Stimulated activated CD8-positive, alpha-beta memory T cell treated with anti-CD3 and anti-CD28 coated beads, Interleukin-7, amount 100 ng/mL, for 4 hours (primary cell): ENCODE measurements at places on chromosomes 12 and 14.

DNA sequence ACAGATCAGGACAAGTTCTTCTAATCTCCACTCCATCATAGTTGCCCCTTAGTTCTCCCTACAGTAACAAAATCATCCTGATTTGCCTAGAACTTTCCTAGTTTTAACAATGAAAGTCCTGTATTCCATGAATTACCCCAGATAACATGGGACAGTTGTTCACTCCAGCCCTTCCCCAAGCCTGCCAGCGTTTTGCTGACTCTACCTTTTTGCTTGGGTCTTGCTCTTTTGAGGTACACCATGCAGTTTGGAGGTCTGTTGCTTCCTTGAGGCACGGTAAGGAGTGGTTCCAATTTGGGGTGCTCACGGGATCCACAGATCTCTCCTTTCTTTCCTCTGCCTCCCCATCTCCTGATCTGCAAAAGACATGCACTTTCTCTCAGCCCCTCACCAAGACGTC is 61.6 kb upstream of the DYRK2 start:
- DNase-seq = no peak

DNA sequence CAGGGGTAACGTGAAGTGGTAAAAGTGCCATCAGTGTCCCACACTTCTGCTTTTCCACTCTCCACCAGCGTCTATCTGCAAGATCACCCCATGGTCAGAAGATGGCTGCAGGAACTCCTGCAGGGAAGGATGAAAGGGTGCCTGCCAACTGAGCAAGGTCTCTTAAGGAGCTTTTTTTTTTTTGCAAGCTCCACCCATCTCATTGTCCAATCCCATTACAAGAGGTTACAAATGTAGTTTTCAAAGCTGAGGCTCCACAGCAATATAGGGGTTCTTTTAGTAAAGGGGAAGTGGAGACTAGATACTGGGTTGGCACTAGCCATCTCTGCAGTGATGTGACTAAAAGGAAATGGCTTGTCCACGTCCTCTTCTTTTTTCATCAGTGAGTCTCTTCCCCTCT is 5.9 kb upstream of the BHLHE41 start:
- DNase-seq = no peak

DNA sequence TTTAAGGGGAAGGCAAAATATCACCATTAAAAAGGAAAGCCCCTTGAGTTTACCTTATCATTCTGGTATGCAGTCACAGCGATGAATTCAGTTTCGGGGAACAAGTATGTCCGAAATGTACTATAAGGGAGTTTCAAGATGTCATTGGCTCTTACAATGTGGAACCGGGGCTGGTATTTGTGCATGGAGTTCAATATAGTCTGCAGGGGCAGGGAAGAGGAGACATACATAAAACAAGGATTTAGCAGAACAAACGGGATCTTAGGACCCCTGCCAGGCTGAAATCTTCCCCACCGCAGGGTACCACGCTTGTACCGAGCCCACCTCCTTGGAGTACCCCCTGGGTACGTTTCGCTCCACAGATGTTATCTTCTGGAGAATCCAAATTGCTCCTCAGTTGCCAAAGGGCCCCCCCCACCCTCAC is 4.5 kb downstream of the TBX3 start:
- no peak for DNase-seq

- DNase-seq = no peak
Measured at GRCh38 chr12:5173511-5174011, 129.9 kb downstream of the KCNA5 start.

GRCh38 chr12:18439541-18439940 is 178.2 kb downstream of the PIK3C2G start:
- no peak for DNase-seq

DNA sequence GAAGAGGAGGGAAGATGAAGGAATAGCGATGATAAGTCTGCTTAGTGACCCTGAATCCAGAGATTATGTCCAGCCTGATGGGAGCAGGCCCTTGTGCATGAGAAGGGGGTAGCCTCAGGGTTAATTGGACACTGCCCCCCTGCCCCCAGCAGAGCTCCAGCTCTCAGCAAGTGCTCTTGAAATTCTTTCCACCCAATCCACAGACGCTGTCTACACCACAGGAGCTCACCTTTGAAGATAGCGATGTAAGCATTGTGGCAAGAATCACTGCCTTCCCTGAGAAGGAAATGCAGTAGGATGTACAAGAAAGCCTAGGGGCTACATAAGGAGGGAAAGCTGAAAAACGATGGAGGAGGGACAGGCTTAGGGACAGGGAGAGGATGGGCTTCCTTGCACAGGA is 39.4 kb downstream of the CRACR2A start:
- DNase-seq = no peak

DNA sequence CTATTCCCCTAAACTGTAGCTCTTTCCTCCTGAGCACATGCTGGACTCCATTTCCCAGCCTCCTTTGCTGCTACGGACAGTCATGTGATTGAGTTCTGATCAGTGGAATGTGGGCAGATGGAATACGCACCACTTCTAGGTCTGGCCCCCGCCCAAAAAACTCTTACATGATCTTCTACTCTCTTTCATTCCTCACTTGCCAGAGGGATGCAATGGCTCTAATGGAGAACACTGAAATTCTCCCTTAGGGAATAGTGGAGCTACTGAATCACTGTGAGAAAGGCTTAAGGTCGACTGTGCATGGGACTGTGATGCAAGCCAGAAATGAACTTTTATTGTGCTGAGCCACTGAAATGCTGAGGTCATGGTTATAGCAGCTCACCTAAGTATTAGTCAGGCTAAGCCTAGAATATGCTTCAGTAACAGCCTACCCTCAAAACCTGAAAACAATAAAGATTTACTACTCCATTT is 13.0 kb upstream of the TMED2 start:
- DNase-seq = no peak

DNA sequence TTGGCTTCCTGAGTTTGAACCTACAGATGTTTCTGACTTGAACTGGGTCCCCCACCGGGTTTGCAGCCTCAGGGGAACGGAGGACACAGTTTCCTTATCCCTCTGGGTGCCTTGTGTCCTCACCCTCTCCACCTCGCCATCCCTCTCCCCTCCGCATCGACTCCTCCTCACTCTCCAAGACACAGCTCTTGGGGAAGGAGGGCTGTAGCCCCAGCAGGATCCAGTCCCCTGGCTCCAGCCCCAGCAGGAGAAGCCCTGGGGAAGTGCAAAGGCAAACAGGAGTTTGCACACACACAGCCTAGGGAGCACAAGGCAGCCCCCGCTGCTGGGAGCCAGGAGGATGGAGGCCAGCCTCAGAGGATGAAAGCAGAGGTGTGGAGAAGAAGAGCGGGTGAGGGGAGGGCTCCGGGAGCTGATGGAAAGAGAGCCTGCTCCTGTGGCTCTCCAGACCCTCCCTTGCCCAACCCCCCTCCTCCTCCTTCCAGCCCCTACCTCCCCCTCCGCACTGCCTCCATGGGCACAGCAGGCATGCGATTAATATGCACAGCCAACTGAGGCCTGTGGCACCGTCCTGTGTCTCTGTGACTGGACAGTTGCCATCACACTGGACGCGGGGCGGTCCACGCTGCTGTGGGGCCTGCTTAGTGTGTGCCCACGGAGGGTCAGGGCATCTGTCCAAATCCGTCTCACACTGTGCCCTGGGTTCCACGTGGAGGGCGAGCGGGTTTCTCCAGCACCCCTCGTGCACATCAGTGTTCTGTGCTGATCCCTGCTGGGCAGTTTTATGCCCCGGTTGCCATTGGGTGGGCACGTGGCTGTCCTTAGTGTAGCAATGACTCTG is 193.7 kb upstream of the DIO3 start:
- DNase-seq = no peak

DNA sequence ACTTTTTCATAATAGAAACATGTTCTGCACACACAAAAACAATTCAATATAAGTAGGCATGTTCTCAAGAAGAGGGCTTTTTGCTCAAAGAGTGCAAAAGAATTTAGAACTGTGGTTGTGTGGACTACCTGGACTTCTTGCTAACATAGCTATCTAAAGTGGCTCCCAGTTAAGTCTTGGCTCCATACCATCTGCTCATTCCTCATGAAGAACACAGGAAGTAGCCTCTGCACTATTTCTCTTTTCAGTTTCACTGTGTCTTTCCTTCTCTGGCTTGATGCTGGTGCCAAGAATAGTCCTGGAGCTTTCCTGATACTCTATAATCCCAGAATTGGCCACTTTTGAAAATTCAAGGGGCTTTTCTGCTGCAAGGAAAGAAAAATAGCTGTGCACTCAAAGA is 127.4 kb downstream of the CCER1 start:
- DNase-seq = no peak

DNA sequence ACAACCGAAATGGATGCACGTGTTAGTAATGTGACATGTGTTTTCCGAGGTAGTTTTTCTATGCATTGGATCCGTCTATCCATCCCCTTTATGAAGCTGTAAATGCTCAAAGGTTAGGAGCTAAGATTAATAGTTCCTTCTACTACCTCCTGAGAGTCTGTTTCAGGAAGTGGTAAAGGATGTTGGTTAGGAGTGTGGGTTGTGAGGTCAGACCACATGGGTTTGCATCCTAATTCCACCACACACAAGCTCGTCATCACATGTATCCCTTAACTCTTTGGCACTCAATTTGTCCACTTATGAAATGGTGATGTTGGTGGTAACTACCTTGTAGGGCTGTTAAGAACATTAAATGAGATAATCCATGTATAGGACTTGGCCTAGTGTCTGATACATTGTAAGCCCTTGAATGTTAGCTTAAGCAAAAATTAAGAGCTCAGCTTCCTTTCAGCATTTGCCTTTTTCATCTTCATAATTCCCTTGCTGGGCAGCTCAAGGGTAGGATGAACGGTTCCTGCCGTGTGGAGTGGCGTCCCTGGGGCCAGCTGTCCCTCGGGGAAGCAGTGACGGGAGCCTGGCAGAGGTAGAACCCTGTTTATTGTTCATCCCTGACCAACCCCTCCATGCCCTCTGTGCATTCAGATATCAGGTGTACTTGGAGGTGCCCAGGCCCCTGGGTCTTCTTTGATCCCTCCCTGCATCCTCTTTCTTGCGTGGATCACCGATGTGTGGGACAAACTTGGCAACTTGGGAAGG is 52.3 kb downstream of the TSPAN9 start:
- no peak for DNase-seq

DNA sequence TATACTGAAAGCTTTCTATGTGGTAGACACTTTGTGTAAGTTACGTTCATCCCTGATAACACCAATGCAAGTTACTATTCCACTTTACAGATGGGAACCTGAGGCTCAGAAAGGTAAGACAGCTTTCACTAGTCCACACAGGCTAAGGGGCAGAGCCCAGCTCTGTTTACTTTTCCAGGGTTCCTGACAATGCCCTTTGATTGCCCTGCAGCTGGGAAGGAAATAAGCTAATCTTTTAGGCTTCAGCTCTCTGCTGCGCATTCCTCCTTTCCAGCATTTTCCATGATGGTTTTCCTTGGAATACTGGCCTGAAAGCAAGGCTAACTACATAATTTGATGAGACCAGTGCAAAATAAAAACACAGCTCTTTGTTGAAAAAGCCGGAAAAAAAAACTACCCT is 185.7 kb upstream of the BTG1 start:
- no peak for DNase-seq

DNA sequence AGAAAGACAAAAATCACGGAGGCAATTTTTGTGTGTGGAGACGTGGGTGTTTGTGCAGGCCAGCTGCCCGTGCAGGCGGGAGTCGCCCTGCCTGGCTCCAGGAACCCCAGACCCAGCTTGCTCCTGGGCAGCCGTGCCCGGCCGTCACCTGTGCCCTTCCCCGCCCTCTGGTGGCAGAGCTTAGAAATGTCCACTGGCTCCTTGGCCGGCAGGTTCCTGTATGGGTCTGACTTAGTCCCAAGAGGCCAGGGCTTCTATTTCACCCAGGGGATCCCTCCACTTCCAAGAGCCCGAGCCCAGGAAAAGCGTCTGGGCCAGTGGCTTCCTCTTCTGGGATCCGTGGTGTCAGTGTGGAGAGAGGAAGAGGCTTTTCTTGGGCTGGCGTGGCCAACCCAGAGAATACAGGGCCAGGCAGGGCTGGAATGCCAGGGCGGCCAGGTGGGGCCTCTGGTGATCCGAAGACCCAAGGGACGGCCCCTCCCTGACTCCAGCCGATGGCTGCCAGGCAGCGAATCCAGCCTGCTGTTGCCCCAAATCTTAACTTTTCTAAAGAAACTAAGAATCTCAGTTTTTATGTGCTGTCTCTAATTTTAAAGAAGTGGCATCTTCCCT is 120.9 kb downstream of the TMEM132C start:
- no peak for DNase-seq

DNA sequence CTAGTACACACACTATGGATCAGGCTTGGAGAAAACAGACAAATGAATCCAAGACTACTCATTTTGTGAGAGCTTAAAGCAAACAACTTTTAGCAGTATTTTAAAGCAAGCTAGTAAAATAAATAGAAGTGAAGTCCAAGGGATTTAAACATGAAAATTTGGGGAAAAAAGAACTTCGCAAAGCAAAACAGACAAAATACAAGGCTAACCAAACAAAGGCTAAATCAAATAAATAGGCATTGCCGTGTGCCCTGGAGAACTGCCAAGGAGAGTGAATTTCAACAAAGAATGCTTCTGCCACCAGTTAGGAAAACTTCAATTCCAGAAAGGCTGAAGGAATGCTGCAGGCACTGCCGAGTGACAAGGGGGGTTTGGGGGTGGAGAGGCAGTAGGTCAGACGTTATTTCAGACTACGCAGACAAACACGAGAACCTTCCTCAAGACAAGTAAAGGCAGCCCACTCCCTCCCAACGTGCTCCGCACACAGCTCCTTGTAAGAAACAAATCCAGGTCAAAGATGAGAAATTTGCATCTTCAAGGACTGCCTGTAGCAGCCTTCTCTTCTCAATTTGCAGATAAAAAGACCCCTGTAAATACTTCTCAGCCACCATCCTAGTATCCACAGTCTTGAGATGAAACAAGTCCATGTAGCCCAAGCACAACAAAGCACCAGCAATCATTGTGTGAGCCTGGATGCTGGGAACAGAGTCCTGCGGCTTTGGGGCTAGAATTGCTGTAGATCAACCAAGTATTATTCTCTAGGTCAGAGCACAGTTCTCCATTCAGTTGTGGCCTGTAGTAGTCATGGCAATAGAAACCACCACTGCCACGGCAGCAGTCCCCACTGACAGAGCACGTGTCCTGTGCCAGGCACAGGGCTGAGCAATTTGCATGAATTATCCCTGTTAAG is 43.3 kb downstream of the EFCAB11 start:
- DNase-seq = no peak

- no peak for DNase-seq
Measured at GRCh38 chr14:31884776-31885379, 192.2 kb upstream of the ARHGAP5 start.

DNA sequence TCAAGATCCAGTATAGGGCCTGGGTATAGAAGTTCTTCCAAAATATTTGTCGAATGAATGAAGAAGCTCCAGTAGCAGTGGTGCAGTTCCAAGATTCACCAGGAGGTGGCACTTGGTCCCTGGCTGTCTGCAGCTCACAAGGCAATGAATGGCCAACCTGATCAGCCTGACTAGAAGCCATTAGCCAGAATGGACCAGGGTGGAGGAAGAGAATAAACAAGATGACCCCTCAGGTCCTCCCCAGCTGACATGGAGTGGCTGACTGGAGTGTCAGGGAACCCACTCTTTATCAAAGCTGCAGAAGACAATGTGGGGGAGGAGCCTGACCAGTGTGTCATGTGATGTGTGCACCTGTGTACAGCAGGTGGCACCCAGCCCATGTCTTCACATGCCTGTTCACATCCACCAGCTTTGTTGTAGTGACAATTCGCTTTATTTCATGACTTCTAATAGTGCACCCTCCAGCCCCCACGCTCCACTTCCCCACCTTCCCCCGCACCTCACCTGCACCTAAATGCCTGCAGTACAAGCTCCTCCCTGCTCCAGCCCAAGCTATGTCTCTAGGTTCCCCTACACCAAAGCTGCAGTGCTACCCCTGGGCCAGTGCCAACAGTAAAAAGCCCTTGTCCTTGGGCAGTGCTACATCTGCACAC is 3.0 kb downstream of the LTBP2 start:
- DNase-seq = peak; percentile 66

- no peak for DNase-seq
Measured at GRCh38 chr14:55684956-55685584, 105.1 kb downstream of the KTN1 start.
